ENCODE measurements at places on chromosomes 11 and 22. TPM values are rescaled to one million over a fixed set of nuclear protein-coding genes. Genes with fewer than 3 reads are reported as not detected.

DNA sequence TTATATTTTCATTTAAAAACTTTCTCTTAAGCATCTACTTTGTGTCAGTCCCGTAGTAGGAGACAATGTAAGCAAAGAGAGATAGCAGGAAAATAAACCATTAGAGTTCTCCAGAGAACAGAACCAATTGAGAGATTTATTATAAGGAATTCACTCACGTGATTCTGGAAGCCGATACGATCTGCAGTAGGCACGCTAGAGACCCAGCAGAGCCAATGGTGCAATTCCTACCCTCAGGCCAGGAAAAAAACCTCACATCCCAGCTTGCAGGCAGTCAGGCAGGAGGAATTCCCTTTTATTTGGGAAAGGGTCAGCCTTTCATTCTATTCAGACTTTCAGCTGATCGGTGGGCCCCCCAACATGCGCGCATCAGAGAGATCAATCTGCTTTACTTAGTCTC is 7.3 kb upstream of the PLEKHA7 start:
- no peak for DNase-seq

DNA sequence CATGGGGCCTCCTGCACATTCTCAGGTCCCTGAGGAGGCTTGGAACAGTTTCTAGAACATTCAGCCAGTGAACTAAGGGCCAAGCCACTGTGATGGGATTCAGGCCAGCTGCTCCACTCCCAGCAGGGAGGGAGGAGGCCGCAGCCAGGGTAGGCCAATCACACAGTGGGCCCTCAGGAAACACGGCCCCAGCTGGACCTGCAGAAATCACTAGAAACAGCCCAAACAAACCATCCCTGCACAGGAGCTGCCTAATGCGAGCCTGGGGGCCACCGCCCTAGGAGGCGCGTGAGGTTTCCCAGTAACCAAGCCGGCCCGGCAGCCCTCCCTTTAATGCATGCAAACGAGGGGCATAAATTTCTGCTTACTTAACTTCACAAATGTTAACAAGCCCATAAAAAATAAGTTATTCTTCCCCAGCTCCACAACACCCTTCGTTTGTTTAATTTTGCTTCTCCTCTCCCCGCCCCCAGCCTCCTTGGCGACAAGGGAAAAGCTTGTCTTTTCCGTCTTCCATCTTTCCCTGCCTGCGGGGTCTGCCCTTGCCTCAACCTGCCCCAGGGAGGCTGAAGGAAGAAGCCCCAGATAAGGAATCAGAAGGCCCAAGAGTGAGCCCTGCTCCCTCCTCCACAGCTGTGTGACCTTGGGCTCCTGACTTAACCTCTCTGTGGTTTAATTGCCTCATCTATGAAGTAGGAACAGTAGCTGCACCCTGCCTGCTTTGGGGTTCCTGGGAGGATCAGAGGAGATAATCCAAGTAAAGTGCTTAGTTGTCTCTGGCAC is 25.7 kb downstream of the ELFN2 start:
- DNase-seq = peak; percentile 23

DNA sequence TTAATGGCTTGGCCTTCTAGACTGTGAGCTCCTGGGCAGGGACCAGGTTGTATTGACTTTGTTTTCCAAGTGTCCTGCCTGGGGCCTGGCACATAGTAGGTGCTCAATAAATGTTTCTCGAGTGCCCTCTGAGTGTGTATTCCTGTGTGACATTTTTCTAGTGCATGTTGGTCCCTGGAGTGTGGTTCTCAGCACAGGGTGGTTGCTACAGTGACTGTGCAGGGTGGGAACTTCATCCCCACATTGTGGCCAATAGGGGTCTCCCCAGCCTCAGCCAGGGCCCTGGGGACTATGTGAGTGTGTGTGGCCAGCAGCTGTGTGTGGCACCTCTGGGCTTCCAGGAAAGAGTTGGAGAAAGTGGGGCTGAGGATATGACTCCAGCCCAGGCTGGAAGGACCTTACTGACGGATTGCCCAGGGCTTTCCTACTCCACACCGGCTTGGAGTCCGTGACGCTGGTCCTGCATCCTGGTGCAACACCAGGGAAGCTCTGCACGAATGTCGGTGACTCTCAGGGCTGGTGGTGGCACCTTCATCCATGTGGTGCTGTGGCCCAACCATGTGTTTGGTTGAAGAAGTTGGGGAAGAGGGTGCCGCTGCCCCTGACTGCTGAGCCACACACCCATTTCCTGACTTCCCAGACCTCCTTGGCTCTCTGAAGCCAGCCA is 9.0 kb upstream of the MARK2 start:
- no peak for DNase-seq

- DNase-seq = peak; percentile 79
Measured at GRCh38 chr11:18384157-18384641, 10.2 kb upstream of the LDHA start.

DNA sequence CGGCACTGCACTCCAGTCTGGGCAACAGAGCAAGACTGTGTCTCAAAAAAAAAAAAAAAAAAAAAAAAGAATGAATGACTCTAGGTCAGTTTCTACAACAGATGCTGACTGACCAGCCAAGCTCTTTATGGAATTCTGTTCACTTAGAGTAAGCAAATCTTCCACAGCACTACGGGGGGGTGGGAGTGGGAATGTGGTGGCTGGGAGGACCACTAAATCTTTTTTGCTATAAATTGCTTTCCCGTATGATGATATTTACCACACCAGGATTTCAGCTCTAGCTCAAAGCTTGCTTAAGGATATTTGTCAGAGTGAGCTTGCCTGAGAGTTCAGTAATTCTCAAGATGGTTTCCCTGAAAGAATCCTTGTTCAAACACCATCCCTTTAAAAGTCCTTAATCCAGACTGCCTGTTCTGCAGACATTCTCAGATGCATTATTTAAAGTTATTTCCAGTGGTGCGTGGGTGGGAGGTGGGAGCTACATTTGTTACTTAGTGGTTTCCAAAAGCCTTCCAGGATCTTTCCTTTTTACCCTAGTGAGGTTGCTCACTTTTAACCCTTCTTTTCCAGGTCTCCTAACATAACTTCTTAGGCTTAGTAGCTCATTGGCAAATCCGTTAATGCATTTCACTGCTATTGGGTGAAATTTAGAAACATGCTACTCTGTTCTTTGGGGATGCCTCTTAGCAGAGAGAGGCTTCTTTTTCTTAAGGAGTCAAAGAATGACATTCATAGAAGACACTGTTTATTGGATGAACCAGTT is 65.9 kb downstream of the UBASH3B start:
- no peak for DNase-seq

- DNase-seq = no peak
Measured at GRCh38 chr11:84830372-84830771, 796.8 kb downstream of the DLG2 start.

The OR2AG1 gene
- total RNA-seq = not detected

DNA sequence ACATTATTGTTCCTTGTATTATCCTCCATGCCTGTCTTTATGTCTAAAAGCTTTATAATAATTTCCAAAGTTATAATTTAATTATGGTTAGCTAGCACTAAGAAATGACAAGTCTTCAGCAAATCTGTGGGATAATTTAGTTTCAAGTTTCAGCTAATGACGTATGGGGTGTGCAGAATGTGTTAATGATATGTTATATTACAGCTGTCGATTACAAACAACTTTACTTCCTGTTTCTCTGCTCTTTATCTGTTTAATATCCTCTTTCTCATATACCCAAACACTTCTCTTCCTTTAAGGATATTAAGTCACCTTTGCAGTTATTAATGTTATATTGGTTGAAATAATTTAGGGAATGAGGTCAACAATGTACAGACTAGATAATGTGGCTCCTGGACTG is 161.8 kb downstream of the CASP12 start:
- no peak for DNase-seq

DNA sequence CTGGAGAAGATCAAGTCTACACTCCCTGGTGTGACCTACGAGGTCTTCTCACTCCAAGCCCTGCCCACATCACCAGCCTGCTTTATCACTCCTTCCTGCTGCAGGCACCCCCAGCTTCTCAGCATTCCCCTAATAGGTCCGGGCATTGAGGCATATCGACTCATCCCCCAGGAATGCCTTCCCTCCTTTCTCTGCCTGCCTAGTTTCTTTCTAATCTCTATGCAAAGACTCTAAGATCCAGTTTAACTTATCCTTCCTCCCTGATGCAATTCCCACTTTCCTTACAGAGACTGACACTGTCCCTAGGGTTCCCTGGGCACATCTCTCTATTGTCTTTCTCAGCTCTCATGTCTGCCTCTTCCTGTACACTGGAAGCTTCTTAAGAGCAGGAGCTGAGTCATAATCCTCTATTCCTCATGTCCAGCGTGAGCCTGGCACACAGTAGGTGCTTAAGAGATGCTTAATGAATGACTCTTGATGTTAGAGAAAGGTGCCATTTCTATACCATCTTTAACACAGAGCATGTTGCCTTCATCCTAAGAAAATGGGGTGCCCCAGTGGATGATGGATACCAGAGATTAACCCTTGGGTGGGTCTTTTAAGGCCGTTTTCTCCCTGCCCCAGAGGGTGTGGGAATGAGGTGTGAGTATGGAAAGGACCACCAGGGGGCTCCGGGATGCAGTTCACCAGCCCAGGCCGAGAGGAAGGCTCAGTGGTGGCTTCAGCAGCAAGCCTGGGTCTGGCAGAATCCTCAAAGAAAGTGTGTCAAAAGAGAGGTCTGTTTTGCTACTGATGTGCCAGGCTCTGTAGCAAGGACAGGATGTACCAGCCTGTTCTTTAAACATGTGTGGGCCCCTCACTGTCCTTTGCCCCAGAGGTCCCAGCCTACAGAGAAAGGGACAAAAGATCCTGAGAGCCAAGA is 34.7 kb downstream of the PARVA start:
- peak; percentile 80 for DNase-seq

DNA sequence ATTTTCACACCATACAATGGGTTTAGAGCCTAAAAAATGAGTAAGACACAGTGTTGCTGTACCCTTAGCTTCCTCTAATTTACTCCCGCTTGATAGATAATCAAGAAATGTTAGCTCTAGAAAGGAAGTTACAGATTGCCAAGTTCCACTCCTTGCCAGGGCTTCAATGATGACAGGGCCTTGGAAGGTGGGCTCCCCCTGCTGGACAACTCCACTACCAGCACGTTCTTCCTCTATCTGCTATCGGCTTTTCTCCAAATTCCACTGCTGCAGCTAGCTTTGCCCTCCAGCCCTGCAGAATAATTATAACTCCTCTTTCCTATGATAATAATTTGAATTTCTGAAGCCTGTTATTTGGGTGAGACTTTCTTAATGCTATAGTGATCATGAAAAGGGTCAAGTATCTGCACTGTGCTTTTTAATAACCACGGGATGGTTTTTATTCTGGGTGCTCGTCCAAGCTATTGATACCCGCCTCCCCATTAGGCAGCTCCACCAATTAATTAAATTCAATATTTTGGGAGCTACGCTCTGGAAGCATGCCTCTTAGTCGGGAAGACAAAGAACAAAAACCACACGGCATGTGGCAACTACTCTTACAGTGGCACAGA is 9.0 kb downstream of the SYN3 start:
- DNase-seq = peak; percentile 73

GRCh38 chr11:56663386-56663785 is at the start of gene OR5AR1:
TSS of gene OR5AR1 (plus strand) at chr11:56663686. CDS start at chr11:56663686, 0 bp downstream.
- DNase-seq = no peak

DNA sequence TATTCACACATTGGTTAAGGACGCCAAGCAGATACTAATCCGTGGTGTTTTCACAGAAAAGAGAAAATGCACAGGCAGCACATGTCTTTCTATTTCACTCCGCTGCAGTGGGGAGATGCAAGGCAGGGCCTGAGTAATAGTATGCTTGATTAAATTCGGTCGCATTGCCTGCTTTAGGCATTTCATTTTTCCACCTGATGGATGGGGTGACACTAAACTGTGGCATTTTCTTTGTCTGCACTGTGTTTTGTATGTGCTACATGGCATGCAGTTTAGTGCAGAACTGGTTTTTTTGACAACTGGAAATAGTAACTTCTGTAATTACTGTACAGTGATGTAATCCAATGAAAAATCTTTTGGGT is 94.9 kb downstream of the SLC17A6 start:
- DNase-seq = no peak

The CCDC81 gene
- total RNA-seq = 3.4 TPM

The APOA4 gene
- not detected for total RNA-seq

DNA sequence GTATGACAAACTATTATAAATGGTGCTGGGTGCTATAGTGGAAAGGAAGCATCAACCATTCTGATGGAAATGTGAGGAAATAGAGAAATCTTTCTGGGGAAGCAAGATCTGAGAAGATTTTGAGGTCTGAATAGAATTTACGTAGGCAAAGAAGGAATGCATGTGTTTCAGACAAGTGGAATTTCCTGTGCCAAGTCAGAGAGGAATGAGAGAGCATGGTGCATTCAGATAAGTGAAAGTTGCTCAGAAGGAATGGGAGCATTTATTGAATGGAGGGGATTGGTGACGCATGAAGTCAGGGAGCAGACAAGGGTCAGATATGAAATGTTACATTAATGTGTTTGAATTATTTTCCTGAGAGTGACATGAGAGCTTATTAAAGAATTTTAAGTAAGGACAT is 725.5 kb downstream of the METTL15 start:
- DNase-seq = no peak

DNA sequence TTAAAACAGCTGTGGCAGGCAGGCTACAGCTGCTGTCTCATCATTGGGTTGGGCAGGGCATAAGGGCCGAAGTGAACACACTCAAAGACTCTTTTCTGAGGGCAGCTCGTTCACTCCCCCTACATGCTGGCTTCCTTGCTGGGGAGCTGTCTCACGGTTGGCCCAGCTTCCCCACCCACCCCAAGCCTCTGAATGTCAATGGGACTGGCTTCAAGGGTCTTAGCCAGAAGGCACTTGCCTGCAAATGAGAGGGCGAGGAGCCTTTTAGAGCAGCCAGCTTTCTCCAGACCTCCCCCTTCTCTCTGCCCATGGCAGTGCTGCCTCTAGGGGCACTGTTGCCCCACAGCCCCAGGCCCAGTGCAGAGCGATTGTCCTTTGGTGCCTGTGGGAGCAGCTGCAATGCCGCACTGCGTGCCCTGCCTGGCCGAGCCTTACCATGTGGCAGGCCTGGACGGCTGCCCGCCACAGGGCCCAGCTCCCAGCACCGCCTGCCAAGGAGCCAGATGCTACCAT is 94.7 kb upstream of the RASSF10 start:
- peak; percentile 33 for DNase-seq
